ENCODE measurements at places on chromosomes 2 and 18.

GRCh38 chr2:176891105-176891504, 321.5 kb upstream of the HNRNPA3 start:
- no peak for DNase-seq

GRCh38 chr2:218323526-218324472, 31.5 kb upstream of the TMBIM1 start:
- peak; percentile 60 for DNase-seq

GRCh38 chr18:25099895-25100294, 252.1 kb downstream of the ZNF521 start:
- DNase-seq: peak; percentile 40

DNA sequence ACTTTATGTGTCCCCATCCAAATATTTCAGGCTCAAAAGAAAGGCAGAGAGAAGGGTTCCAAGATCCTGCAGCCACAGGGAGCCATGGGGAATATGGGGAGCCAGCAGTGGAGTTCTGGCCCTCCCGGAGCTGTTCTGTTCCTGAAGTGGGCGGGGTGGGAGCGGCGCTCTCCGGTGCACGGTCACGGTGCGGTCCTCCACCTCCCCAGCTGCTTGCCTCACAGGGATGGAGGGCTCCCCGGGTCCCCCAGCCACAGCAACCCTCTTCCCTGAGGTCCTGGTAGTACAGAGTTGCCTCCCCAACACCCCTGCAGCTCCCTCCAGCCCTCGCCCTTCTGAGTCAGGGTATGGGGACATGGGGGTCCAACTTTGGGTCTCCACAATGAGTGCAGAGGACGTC, 26.2 kb upstream of the SNED1 start:
- DNase-seq: no peak

All from IMR-90 (cell line).